Dorsolateral prefrontal cortex (tissue), 122 donors: ENCODE measurements at places on chromosomes 12 and 14.

GRCh38 chr12:64666054-64666914 is 56.0 kb downstream of the RASSF3 start:
- DNase-seq = no peak

DNA sequence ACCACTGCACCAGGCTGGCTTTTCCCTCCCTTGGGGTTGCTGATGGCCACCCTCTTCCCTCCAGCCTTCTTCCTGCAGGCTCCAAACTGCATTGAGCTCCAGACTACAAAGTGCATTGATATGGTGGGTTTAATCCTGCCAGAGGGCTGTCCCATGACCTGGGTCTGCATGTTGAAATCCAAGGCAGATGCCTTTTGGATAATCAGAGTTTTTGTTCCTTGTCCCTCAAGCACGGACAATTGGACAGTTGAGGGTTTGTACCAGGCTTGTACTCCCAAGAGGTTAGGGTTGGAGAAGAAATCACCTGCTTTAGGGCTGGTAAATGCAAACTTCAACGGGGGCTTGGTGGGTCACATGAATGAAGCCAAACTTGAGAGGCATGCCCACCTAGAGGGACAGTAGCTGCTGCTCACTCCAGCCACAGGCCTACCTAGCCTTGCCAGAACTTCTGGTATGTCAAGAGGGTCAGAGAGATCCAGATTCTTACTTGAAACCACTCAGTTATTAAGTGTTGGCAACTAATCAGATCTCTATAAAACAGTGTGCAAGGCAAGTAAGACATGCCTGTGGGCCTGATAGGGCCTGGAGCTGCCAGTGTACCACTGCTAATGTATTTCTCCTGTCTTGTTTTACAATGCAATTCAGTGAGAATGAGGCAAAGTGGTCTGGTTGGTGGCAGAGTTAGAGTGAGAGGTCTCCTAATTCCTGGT is 21.7 kb upstream of the KRT83 start:
- DNase-seq = no peak

- DNase-seq = no peak
Measured at GRCh38 chr12:21662122-21662792, 4.6 kb upstream of the LDHB start.

GRCh38 chr12:111748867-111749266 is 17.9 kb upstream of the ALDH2 start:
- DNase-seq = no peak

DNA sequence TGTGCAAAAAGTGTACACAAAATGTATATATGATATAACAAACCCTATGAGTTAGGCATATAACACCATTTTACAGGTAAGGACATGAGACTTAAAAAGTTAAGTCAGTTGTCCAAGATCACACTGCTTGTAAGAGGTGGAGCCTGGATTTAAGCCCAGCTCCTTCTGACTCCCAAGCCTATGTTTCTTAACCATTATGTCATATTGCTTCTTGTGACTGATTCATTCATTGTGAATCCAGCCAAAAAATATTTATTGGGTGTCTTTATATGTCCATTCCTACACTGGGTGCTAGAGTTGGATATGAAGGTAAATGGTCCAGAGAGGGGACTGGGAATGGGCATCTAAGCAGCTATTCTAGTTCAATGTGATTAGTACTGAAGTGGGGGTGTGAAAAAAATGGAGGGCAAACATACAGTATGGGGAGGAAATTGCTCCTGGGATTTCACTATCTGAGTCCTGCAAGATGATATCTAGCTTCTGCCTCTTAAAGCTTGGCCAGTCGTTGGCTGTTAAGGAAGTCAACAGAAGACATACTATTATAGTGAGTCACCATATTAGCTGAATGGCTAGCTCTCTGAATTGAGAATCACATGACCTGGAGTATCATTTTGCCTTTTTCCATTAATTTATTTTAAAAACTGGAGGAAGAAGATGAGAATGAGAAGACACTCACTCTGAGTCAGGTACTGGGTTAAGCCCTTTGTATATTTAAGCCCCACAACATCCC is 28.8 kb downstream of the PAX9 start:
- DNase-seq = no peak

DNA sequence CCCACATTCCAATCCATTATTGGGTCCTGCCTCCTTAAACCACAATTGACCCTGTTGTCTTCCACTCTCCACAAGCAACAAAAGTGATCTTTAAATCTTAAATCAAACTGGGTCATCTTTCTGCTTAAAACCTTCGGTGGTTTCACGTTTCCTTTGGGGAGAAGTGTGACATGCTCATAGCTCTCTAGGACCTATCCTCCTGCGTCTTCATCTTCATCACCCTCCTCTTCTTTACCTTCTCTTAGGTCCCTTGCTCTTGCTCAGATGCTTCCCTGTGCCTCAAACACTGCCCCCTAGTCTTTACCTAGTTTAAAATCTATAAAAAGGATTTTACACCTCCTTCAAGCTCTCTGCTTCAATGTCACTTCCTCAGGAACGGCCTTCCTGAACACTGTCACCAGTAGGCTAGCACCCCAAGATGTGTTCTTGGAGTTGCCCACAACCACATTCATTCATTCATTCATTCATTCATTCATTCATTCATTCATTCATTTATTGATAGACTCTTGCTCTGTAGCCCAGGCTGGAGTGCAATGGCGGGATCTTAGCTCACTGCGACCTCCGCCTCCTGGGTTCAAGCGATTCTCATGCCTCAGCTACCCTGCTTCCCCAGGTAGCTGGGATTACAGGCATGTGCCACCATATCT is 46.8 kb downstream of the GALNT4 start:
- DNase-seq = no peak

- DNase-seq = no peak
Measured at GRCh38 chr12:91565246-91565645, 382.6 kb upstream of the DCN start.

- no peak for DNase-seq
Measured at GRCh38 chr12:132392389-132393244, 63.2 kb upstream of the GALNT9 start.

- no peak for DNase-seq
Measured at GRCh38 chr12:98741196-98741555, 96.1 kb downstream of the APAF1 start.

DNA sequence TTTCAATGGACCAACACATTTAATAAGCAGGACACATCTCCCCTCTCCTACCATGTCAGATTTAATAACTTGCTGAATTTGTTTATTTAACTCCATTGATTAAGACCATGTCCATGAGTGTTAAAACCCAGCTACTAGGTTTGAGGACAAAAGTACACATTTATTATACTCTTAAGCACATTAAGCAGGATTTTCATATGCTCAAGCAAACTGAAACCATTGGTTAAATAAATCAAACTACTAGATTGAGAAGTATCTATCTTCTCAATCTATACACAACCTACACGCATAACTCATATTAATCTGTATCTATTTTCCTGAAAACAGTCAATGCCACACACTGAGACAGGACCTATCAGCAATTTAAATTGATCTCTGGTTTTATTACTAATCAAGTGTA is 85.2 kb downstream of the KITLG start:
- no peak for DNase-seq

- no peak for DNase-seq
Measured at GRCh38 chr12:95646781-95647190, 95.5 kb upstream of the USP44 start.

- no peak for DNase-seq
Measured at GRCh38 chr12:123034865-123035264, 54.4 kb downstream of the ARL6IP4 start.

- DNase-seq = peak; percentile 73
Measured at GRCh38 chr14:73753887-73754795, 40.0 kb upstream of the PNMA1 start.

DNA sequence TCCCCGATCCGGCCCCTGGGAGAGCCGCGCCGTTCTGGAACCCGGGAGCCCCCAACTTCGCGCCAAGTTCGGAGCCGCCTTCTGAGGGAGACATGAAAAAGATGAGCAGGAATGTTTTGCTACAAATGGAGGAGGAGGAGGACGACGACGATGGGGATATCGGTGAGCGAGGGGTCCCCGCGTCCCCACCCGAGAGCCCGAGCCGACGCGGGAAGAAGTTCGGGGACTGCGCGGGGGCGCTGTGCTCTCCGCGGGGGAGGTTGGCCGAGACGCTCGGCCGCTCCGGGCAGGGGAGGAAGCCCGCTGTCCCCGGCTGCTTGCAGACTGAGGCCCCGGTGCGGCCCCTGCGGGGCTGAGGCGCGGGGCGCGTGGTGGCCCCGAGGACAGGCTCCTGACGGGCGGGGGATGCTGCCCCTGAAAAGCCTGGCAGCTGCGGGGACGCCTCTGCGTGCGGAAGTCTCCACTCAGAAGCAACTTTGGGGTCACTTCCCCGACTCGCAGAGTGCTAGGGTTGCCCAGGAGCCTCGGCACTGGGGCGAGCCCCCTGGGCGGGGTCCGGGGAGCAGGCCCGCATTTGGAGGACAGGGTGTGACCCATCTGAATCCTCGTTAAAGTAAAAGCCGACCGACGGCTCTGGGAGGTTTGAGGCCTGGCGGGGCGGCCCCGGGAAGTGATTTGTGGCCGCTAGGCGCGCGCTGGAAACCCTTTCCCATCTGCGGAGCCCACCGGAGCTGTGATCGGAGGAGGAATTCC is 511 bp downstream of the ANO6 start:
- peak; percentile 56 for DNase-seq

DNA sequence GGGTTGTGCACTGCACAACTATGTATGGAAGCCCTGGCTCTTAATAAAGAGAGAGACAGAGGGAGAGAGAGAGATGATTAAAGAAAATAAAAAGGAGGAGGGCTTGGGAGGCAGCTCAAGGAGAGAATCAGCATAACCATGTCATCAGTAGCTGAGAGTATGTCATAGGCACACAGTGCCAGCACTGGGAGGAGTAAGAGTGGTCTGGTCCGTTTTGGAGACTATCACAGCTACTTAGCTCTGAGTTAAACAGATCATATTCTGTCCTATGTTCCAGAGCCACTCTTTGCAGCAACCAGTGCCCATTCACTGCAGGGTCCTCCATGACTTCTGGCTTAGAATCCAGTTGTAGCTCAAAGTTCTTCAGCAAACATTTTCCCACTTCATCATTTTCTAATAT is 59.0 kb downstream of the GTF2A1 start:
- DNase-seq = no peak

DNA sequence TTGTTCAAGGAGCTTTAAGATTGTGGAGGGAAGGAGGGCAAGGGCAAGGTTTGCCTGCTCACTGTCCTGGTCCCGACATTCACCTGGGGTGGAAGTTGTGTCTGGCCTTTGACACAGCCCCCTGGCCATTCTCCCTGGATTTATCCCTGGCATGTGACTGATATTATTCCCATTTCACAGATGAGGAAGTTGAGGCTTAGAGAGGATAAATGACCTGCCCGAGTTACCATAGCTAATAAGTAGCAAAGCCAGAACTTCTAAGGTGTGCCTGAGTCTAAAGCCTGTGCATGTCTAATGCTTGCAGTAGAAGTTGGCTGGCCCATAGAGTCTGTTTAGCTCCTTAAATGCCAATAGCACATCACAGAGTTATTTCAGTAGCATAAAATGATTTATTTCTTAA is 720 bp upstream of the FGF6 start:
- no peak for DNase-seq

- no peak for DNase-seq
Measured at GRCh38 chr12:111446631-111447570, 41.2 kb downstream of the SH2B3 start.

DNA sequence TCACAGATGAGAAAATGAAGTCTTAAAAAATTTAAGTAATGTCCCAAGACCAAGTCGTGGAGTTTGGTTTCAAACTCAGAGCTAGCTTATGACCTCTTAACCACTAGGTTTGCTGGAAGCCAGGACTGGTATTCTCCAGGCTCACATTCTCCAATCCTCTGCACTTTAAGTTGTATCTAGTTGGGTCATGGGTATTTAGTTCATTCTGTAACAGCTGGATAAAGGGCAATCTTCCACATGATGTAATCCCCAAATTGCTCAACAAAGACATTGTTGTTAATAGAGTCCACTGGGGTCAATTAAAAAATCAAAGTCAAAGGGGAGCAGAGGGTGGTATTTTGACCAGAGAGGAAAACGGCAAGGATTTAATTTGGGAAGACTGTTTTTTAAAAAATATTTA is 17.8 kb upstream of the GAS2L3 start:
- DNase-seq = no peak
